ENCODE measurements at places on chromosomes 3 and 15.

GRCh38 chr3:99482191-99482590 lies 156.2 kb upstream of the COL8A1 start:
- DNase-seq: no peak

- DNase-seq: no peak
Observed at GRCh38 chr3:31092748-31093589, 198.5 kb upstream of the GADL1 start.

DNA sequence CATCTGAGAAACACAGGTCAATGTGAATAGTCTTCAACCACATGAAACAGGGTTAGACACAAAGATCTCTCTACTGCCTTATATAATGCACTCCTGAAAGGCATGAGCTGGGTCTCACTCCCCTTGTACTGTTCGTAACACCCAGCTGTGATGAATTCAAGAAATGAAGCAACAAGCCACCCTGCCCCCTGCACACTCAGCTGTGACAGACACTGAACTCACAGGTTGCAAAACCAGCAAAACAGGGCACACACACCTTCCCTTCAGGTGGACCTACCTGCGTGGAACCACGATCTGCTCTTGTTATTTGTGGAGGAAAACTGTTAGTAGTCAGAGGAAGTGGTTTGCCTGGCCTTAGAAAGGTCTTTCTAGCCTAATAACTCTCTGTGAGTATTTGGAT lies 64.5 kb downstream of the CERS3 start:
- no peak for DNase-seq

DNA sequence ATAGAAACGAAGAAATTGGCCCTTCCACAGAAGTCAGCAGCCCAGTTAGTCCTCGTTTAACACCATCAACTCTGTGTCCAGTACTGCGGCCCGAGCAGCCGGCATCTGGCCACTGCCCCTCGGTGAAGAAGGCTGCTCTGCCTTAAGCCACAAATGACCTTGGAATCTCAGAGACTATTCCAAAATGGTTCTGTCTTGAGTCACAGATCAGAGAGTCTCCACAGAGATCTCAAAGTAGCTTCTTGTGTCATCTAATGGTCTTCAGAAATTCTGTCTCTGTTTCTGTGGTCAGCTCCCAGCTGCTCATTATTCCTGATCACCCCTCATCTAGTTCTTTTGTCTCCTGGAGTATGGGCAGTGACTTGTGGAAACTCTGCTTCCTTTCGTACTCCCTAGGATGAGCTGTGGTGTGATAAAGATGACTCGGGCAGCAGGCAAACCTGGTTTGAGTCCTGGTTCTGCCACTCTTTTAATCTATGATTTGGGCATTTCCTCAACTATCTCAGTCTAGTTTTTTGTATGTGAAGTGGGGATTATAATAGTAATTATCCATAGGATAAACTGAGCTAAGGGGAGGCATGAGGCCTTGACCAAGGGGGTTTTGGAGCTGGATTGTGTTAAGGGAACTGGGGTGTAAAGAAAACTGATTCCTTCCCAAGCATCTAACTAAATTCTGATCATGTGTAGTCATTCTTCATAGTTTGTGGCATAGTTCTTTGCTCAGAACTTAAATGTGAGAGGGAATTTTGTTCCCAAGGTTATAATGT lies 22.6 kb downstream of the CRTC3 start:
- no peak for DNase-seq

- DNase-seq: no peak
Observed at GRCh38 chr3:187705164-187705563, 2.8 kb upstream of the RTP2 start.

GRCh38 chr3:123884993-123885392 lies 861 bp upstream of the MYLK start:
- no peak for DNase-seq

All from activated gamma-delta T cell treated with anti-CD3 and anti-CD28 coated beads, Interleukin-2, amount 50 U/mL, for 16 hours (primary cell).